H4 (cell line): ENCODE measurements at places on chromosomes 12 and 14. TPM values are rescaled to one million over a fixed set of nuclear protein-coding genes. Genes with fewer than 3 reads are reported as not detected.

DNA sequence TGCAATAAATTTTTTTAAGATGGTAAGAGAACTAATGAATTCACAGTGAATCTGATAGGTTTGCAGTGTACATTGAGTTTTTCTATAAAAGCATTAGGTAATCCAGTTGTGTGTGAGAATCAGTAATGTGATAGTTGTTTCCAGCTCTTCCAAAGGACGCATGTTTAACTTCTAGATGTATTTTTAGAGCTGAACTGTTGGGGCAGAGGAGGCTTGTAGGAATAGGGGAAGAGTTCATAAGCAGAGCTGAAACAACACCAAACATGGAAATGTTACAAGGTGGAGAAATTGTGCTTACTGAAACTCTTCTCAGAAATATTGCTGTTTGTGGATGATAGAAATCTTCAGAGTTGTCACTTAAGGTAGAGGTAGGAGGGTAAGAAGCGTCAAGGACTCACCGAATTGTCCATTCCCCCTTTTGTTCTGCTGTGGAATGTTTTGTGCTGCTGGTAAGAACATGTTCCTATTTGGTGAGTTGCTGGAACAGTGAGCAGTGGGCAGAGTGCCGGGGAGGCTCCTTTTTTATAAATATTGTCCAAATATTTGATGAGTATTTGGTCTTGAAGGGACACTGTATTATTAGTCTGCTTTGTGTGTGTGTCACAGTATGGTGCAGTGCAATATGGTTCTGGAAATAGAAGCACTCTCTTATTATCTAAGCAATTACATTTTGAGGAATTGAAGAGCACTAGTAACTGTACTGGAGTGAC is 76.7 kb downstream of the ANO6 start:
- no peak for DNase-seq

- no peak for DNase-seq
These were observed 418.9 kb downstream of the NAV3 start for GRCh38 chr12:78249578-78249977.

- no peak for DNase-seq
These were observed 137.7 kb downstream of the PLXNC1 start for GRCh38 chr12:94285943-94286582.

DNA sequence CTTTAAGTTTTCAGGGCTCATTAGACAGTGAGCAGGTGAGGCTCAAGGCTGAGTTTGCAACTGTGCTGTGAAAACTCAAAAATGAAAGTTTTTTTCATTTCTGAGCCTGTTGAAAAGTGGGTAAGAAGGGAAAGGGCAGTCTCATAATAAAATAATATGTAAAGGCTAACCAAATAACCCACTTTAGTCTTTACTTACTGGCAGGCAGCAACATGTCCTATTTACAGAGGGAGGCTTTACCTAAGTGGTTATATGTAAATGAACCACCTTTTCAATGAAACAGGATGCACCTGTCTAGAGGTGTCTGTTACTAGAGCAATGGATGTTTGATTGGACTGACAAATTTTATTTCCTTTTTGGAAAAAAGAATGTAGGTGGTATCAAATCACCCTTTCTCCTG is 158.0 kb downstream of the ETV6 start:
- no peak for DNase-seq

GRCh38 chr12:94211021-94211420 is 62.6 kb downstream of the PLXNC1 start:
- no peak for DNase-seq

- peak; percentile 46 for DNase-seq
These were observed 71.3 kb downstream of the DERA start for GRCh38 chr12:15982471-15982870.

- no peak for DNase-seq
These were observed 2.6 kb downstream of the BMP4 start for GRCh38 chr14:53953828-53954550.

GRCh38 chr14:32820682-32821081 is 118.0 kb upstream of the NPAS3 start:
- DNase-seq = no peak

ADCK1 gene
- 3.3 and 7.7 TPM in 2 replicates for total RNA-seq

DNA sequence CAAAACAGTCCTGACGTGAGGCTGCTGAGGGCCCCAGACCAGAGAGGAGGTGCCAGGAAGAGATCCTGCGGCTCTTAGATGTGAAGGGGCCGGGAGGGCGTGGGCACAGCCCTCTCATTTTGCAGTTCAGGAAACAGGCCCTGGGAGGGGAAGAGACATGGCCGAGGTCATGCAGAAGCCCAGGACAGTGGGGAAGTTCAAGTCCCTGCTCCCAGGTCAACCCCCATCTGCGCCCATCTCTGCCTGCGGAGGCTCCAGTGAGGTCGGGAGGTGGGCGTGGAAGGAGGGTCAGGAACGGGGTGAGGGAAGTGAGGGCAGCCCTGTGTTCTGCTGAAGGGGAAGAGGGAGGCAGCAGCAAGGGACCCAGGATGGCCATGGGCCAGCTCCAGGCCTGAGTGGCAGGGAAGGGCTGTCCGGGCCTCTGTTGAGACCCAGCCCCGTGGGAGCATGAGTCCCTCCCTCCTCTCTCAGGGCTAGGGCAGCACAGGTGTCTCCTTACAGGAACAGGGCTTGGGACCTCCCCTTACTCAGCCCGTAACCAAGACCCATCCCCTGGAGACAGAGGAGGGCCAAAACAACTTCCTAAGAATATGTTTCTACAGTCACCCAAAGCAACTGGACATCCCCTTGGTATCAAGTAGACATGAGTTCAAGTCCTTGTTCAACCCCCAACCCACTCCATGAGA is 90.8 kb downstream of the LGMN start:
- DNase-seq = no peak

DNA sequence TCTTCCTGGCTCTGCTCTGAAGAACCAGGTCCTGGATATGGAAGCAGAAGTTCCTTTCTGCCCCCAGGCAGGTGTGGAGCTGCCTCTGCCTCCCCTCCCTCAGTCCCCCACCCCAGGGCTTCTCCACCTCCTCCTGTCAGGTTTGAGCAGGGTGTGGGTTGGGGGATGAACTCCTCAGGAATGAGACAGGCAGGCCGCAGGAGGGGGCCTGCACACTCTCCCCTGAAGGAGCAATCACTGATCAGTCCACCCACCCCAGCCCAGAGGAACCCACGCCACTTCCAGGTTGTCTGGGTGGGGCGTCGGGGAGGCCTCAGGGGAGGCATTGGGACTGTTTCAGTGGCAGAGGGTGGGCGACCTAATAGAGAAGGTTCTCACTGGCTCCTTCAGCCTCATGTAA is 26.6 kb downstream of the FAIM2 start:
- DNase-seq = no peak

KRT8 gene
- 20.7 and 27.7 TPM in 2 replicates for total RNA-seq

IFNG-AS1 gene
- not detected in 2 replicates for total RNA-seq

DNA sequence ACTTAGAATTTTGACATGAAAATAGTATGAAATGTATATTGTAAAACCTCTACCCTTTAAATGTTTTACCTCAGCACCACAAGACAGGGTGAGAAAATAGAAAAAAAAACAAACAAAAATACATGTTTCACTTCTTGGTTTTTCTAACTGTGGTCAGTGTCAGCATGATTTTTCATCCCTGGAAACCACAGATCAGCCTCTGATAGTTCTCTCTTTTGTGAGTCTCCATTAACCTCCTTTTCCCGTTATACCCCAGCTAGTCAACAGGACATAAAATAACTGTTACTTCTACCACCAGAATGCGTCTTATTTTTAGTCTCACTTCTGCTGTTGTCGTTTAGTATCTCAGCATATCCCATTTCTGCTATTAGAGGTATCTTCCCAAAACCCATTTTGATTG is 48.3 kb upstream of the KCNMB4 start:
- DNase-seq = no peak

COL2A1 gene
- not detected in 2 replicates for total RNA-seq

DNA sequence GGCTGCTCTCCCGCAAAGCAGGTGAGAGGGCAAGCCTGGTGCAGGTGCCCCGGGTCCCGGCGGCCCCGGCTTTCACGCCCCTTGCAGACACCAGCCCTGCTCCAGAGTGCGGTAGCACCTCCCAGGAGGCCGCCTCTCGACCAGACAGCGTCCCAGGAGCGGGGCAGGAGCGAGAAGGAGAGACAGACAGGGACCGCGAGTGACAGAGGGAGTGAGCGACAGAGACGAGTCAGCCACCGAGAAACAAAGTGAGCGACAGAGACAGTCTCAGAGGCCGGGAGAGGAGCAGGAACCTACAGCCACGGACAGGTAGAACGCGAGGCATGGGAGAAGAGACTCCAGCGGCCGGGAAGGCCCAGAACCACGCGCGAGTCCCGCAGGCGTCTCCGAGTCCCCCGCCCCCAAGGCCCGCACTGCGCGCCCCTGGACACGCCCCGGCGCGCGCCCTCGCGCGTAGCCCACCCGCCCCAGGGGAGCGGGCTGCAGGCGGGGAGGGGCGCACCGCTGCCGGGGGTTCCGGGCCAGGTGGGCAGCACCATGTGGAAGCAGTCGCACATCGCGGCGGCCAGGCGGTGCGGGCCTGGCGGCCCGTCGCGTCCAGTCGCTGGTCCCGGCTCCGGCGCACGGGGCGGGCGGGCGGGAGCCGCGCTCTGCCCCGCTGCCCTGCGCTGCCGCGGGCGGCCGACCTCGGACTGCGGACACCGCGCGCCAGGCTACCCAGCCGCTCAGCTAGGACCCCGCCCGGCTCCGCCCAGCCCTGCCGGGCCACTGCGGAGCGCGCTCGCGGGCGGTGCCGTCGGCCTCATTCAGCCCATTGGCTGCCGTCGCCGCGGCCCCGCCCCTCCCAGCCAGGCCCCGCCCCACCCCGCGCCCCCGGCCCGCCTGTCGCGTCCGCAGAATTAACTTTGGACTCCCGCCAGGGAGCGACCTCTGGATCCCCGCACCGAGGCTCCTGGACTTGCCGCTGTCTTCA is at the start of gene AHNAK2:
Gene AHNAK2, minus strand, starts transcription at position 694 of the 973 bp plus-strand sequence. Its CDS starts 137 bp downstream, at position 557.
- DNase-seq = no peak

- peak; percentile 60 for DNase-seq
These were observed 824 bp downstream of the TBK1 start for GRCh38 chr12:64452559-64453329.

DNA sequence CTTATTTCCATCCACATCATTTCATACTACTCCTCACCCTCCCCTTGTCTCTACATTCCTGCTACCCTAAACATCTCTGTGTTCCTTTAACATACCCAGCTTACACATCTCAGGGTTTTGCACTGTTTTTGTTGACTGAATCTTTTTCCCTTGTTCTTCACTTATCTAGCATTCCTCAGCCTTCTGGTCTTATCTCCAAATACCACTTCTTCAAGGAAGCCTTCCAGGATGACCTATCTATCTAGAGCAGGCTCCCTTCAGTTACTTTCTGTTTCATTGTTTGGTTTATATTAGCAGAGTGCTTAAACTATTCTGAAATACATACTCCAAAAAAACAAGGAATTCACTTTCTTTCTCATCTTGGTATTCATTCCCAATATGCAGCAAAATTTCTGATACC is 353.1 kb downstream of the NAV3 start:
- DNase-seq = no peak

VRTN gene
- total RNA-seq = not detected in 2 replicates

GRCh38 chr12:40158592-40159111 is 52.8 kb upstream of the SLC2A13 start:
- no peak for DNase-seq

DNA sequence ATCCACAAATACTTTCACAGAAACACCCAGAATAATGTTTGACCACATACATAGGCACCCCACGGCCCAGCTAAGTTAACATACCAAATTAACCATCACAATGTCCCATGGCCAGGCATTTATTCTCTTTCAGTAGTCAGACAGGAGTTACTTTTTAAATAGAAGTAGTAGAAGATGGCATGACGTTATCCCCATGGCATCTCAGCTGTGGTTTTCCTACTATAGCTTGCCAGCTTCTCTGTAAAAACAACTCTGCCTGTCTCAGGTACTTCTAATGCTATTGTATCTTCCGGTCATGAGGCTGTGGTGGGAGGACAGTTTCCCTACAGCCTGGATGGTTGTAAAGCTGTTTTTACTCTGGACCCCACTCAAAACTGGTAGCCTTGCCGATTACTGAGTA is 19.3 kb downstream of the CTSG start:
- DNase-seq = peak; percentile 46

- DNase-seq = peak; percentile 59
These were observed 527.7 kb downstream of the FUT8 start for GRCh38 chr14:65940056-65940735.

GRCh38 chr12:64122995-64123394 is 99.1 kb downstream of the KICS2 start:
- no peak for DNase-seq

GRCh38 chr14:34699873-34700621 is 14.3 kb downstream of the CFL2 start:
- DNase-seq = peak; percentile 88

REP15 gene
- 0.25 TPM in 1 of 2 replicates, not detected in the other for total RNA-seq

SLC5A8 gene
- total RNA-seq = not detected in 2 replicates

SERPINA10 gene
- total RNA-seq = not detected in 2 replicates

DNA sequence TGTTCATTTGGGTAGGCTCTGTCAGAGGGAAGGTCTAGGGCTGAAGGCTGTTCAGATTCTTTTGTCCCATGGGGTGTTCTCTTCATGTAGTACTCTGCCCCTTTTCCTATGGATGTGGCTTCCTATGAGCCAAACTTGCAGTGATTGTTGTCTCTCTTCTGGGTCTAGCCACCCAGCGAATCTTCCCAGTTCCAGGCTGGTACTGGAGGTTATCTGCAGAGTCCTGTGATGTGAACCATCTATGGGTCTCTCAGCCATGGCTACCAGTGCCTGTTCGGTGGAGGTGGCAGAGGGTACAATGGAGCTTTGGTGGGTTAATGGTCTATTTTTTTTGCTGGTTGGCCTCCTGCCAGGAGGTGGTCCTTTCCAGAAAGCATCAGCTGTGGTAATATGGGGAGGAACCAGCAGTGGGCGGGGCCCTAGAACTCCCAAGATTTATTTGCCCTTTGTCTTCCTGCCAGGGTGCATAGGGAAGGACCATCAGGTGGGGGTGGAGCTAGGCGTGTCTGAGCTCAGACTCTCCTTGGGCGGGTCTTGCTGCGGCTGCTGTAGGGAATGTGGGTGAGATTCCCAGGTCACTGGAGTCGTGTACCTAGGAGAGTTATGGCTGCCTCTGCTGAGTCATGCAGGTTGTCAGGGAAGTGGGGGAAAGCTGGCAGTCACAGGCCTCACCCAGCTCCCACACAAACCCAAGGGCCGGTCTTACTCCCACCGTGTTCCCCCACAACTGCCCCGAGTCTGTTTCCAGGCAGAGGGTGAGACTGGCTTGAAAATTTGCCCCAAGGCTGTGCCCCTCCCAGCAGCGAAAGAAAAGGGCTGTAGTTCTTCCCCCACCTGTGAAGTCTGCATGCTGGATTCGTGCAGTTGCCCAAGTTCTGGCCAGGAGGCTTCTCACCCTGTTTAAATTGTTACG is 17.5 kb downstream of the MTRFR start:
- peak; percentile 90 for DNase-seq

GLT1D1 gene
- not detected in 2 replicates for total RNA-seq

DNA sequence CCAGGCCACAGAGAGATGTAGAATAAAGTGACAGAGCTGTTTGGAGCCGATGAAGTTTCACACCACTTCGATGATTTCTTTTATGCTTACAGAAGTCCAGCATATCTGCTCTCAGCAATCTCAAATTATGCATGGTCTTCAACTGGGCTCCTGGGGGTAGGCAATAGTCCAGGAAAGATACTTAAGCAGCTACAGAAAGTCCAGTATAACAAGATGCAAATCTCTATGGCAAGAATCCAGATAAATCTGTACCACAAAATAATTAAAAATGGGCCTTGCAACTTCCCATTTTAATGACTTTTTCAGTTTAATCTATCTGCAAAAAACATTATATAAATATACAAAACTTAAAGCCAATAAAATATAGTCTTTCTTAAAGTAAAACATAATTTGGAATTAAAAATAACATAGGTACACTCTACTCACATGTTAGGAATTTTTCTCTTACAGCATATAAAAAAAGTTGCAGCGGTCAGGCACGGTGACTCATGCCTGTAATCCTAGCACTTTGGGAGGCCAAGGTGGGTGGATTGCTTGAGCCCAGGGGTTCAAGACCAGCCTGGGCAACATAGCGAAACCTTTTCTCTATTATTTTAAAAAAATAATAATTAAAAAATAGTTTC is 20.5 kb upstream of the RAD51AP1 start:
- peak; percentile 68 for DNase-seq
